Stimulated activated CD4-positive, alpha-beta T cell treated with anti-CD3 and anti-CD28 coated beads, TNF-alpha, amount 100 ng/mL, for 24 hours (primary cell): ENCODE measurements at places on chromosomes 2 and 18.

- DNase-seq = no peak
These were observed 135.9 kb upstream of the ID2 start for GRCh38 chr2:8545695-8546611.

DNA sequence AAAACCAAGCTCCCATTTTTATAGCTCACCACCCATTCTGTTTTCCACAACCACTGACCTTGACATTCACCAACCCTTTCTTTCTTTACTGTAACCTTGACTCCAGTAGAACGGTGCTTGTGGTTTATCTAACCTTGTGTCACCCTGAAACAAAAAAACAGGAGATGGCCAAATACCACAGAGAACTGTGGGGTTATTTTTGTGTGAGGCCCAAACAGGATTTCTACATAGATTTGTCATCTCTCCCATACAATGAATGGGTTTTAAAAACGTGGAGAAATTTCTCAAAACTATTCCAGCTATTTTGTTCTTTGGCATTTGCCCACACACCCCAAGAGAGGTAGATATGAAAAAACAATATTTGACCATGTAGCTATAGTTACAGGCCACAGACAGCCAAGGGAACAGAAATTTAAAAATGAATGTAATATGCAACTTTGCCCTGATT, 231.3 kb upstream of the TANK start:
- no peak for DNase-seq

GRCh38 chr2:101007415-101008345, 5.6 kb downstream of the RPL31 start:
- DNase-seq = no peak

DNA sequence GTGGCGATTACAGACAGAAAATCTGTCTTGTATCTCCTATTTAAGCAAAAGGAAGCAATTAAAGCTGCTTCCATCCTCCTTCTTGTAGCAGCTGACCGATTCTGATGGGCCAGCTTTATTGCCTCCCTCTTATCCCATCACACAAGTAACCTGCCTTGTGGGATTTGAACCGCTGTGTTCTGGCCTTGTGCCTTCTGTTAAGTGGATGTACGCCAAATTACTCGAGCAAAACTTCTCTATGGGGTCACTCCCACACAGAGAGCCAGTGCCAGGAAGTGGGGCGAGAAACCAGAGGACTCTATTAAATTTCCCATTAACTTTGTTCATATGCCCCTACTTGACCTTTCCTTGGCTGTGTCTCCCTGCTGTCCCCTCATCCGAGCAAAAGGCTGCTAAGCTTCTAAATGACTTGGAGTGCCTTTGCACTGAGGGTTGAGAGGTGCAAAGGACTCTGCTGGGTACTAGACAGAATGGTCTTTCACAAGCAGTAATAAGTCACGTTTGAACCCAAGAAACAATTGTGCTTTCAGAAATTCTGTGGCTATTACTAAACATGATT, 672.5 kb downstream of the MBD2 start:
- no peak for DNase-seq

- DNase-seq = no peak
These were observed 66.8 kb upstream of the MC2R start for GRCh38 chr18:13982126-13982525.

GRCh38 chr18:38688416-38688815, 1122.8 kb upstream of the CELF4 start:
- DNase-seq = no peak

DNA sequence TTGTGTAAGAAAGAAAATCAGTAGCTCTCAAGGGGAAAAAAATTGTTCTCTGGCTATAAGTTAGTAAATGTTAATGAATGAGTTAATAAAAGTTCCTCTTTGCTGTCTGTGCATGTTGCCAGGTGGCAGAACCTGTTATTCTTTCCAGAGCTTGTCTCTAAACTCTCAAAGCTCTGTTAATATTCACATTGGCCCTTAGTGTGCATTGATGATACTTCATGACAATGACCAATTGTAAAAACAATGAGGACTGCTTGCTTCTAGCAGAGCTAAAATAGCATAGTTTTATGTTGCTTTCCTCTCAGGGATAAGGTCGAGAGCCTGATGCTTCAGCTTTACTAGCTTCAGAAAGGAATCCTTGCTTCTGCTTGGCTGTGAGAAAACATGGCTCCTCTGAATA, 91.5 kb downstream of the RAD51AP2 start:
- no peak for DNase-seq

GRCh38 chr2:39837856-39838453, 58.9 kb upstream of the THUMPD2 start:
- no peak for DNase-seq

DNA sequence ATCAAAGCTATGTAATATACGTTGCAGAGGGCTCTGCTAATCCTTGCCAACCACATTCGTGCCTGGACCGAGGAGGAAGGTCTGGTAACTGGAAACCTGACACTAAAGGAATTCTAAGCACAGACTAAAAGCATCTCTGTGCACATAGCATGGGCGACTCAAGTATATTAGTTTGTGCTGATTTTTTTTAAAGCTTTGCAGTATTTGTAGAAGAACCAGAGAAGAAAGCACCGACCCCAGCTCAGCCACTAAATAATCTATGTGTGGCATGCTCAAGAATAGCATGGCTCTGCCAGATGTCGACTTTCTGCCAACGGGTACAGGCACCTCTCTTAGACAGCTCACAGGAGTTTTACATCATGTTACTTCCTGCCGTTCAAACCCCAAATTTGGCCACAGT, 73.2 kb upstream of the NRP2 start:
- no peak for DNase-seq

- DNase-seq = no peak
These were observed 77.1 kb downstream of the DDX1 start for GRCh38 chr2:15668611-15669305.

GRCh38 chr2:75100011-75100800, 99.1 kb downstream of the TACR1 start:
- no peak for DNase-seq

GRCh38 chr2:11784747-11785610, 38.5 kb downstream of the LPIN1 start:
- DNase-seq = peak; percentile 23

DNA sequence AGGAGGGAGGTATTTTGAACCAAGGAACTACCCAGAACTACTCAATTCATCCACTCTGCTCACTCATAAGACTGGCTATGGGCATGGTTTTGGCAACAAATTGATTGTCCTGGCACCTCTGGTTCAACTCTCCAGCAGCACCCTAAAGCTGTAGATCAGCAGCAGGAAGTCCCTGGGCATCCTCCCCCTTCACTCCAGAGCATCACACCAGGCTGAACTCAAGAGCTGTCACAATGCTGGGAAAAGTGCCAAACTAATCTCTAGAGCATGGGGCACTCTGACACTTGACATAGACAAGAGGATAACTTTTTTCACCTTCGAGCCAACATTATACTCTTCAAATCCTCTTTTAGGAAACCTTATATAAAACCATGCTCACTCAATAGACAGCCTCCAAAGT, 154.1 kb upstream of the RBBP8 start:
- DNase-seq = no peak

DNA sequence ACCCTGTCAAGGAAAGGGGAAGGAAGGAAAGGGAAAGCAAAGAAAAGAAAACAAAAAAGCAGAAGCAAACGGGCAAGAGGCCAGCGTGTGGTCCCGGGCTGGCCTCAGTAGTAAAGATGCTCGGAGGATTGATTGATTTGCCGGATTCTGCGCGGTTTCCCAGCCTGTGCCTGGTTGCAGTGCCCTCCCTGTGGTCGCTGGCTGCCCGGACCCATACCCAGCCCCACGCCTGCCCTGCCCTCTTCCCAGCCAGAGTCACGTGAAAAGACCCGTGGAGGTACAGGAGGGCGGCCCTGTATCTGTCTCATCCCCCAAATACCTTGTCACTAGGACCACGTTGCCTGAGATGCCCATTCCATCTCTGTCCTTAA, 55.1 kb upstream of the IMP4 start:
- no peak for DNase-seq

DNA sequence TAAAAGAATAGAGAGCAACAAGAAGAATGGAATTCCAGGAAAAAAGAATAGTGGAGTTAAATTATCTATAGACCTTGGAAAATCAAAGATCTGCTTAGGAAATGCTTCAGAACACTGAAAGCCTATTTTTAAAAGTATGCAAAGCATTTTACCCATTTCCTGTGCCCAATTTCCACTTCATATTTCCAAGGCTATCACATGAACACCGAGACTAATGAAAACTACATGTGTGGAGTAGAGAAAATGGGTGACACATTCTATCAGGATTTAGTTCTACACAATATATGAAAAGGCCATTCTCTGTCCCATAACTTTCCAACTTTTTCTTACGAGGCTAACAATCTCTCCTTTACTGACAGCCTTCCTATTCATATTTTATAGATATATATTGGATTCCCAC, 279.4 kb downstream of the CCDC178 start:
- DNase-seq = no peak

DNA sequence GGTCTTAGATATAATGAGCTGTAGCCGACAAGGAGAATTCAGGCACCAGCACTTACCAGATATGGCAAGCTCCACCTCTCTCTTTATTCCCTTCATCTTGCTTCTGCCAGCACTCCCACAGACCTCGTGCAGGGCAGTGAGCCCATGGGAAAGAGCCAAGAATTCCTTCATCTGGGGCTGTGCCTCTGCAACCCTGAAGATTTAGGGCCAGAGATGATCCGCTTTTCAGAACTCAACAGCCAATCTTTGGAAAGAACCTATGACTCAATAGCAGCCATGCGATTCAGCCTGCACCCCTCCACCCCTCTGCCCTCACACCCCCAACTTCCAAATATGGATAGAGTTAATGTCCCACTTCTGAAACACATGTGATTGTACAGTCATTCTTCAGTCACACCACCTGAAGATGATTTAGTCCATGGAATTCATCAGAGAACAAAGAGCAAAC, 533.7 kb upstream of the TNP1 start:
- no peak for DNase-seq

DNA sequence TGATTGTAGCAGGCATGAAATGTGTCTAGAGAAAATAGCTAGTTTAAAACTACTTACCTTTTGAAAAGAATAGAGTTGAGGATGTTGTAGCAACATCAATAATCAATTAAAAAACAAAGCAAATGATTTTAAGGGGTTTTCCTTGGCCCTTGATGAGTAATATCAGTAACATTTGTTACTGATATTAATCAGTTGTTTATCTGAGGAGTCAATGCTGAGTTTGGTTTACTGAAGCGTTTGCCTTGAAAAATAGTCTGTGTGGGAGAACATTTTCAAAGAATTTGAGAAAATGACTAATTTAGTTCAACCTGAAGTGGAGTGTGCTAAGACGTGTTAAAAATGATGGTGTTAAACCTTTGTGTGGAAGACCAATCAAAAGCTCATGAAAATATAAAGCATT, 9.3 kb downstream of the PTH2R start:
- DNase-seq = no peak

DNA sequence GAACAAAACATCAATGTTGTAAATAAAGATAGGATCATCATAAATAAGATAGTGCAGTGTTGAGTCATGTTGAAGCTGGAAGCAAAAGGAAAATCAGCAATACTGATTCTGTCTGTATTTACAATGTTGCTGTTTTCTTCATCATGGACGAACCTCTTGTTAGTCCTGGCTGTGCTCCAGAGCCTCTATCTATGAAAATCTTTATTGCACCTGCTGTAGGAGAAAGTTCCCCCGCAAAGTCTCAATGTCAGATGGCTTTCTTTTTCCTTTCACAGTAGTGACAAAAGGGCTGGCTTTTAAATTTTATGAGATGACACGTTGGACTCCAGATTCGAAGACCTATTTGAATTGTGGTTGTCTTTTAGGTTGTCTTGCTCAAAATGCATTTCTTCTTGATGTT, 98.5 kb upstream of the LRRTM1 start:
- no peak for DNase-seq

DNA sequence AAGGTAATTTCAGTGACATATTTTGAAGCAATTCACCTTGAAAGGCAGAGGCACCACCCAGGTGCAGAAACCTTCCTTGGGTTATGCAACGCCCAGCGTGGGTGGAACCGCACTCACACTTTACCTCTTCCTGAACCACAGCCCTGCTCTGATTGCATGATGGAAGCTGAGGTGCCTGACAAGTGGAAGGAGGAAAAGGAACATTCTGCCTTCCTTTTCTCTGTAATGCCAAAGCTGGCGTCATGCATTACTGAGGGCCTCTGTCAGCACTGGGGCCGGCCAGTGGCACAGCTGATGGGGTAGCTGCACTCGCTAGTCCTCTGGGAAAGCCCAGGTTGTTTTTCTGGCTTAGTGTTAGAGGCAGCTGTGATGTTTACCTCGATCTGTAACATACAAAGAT, 266.5 kb downstream of the NEDD4L start:
- DNase-seq = peak; percentile 55

DNA sequence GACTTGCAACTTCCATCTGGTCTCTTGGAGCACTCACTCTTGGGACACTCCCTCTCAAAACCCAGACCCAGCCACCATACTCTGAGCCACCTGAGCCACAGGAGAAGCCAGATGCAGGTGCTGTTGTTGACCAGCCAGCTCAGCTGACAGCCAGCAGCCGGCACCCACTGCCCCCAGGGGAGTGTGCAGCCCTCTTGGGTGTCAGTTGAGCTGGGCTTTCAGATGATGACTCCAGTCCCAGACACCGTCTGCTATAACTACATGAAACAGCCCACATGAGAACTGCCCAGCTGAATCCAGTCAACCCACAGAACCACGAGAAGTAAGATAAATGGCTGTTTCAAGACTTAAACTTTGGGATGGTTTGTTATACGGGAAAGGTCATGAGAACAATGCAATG, 10.7 kb upstream of the IGFBP2 start:
- no peak for DNase-seq

- DNase-seq = no peak
These were observed 270.7 kb downstream of the TCF4 start for GRCh38 chr18:55317324-55317723.

- peak; percentile 31 for DNase-seq
These were observed 246.3 kb downstream of the TNS1 start for GRCh38 chr2:217756375-217757107.

DNA sequence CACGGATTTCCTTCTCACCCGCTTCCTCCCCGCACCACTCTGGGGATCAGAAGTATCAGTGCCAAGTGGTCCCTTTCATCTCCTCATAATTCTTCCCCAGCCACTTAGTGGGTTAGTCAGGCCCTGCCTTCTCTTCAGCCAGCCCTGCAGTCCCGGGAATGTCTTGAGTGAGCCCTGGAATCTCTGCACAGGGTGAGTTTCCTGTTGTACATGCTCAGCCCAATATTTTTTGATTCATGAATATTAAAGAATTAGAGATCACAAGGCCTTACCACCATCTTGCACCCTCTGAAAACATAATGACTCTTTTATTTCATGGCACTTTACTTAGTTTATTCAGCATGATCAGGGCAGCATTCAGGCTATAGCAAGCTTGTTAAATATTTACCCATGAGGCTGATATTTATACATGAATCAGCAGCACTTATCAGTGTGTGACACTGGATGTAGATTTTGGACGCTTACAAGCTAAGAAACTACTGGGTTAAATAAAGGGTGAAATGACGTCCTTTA, 159.4 kb upstream of the FOSL2 start:
- no peak for DNase-seq

GRCh38 chr18:5744659-5745058, 150.7 kb downstream of the TMEM200C start:
- DNase-seq = no peak
